Stimulated activated CD8-positive, alpha-beta memory T cell treated with anti-CD3 and anti-CD28 coated beads, Interleukin-4, amount 100 ng/mL, for 48 hours (primary cell): ENCODE measurements at places on chromosomes 6 and 20.

- no peak for DNase-seq
Observed at GRCh38 chr6:97361286-97361685, 78.3 kb upstream of the MMS22L start.

DNA sequence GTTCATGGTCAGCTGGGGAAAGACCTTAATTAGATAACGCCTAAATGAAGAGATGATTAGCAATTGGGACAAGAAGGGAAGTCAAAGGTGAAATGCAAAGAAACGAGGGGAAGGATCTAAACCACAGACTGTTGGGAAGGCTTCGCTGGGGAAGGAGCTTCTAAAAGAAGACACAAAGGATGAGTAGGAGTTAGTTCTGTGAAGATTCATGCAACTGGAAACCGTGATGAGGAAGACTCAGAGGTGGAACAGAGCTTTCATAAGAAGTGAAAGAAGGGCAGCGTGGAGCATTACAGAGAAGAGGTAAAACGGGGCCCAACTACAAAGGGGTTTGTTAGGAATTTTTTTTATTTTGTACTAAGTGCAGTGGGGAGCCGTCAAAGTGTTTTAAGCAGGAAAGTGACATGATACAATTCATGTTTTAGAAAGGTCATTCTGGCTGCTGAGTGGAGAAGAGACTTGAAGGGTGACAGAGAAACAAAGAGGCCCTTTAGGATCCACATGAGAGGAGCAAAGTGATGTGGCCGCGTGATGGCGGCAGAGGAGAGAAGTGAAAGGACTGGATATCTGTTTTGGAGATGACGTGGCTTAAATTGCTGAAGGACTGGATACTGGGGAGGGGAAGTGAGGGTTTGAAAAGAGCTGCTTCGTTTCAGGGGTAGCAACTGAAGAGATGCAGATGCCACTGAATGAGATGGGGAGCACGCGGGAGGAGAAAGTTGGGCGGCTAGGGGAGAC lies 33.6 kb downstream of the TTI1 start:
- no peak for DNase-seq

GRCh38 chr20:49399329-49399728 lies 83.1 kb downstream of the KCNB1 start:
- DNase-seq: no peak

- no peak for DNase-seq
Observed at GRCh38 chr6:127464161-127464880, 5.1 kb upstream of the KIAA0408 start.

DNA sequence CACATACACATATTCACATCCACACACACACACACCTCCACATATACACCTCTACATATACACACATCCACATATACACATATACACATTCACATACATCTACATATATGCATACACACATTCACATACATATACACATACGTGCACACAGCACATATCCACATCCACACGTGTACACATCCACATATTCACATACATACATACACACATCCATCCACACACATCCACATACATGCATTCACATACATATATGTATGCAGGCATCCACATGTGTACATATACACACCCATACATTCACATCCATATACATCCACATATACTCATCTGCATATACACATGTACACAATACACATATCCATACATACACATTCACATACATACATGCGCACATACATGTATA lies 25.6 kb upstream of the NKX2-2 start:
- DNase-seq: no peak

DNA sequence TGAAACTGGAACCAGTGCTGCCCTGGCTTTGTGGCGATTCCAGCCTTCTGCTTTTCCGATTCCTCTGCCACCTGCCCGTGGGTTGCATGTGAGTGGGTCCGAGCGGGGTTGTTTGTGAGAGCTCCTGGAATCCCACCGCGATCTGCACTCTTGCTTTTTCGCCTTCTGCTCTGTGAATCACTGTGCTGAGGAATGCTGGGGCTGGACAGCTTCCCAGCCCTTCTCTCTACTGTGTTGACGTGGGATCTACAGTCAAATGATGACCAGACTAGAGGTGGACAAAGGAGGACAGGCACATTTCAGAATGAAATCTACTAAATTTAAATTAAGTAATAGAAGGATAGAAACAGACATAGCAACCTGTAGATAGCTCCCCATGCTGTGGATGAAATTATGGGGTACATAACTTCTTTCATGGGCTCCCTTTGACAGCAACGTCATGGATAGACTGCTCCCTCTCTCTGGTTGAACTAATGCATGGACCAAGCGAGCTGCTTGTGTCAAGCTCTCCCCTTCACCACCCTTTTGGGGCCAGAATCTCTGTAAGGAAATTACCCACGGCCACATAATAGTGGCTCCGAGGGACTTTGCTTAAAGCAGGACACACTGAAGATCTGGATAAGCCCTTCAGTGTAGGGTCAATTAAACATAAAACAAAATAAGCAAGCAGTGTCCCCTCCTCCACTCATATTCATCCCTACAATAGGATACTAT lies 2.0 kb downstream of the FNDC1 start:
- no peak for DNase-seq

DNA sequence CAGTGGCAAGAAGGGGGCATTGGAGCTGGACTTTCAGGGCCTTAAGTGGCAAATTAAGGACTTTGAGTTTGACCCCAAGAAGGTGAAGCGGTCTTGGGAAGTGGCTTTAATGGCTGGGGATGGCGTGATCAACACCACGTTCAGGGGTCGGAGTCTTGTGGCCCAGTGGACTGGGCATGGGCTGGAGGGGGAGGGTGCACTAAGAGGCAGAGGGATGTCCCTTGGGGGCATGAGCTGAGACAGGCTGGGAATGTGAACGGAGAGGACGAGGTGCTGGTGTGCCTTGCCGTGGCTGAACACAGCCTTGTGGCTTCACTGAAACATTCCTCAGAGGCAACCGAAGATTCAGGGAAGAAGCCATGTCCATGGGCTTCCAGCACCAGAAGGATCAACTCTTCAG lies 227.0 kb downstream of the SYNDIG1 start:
- DNase-seq: no peak

DNA sequence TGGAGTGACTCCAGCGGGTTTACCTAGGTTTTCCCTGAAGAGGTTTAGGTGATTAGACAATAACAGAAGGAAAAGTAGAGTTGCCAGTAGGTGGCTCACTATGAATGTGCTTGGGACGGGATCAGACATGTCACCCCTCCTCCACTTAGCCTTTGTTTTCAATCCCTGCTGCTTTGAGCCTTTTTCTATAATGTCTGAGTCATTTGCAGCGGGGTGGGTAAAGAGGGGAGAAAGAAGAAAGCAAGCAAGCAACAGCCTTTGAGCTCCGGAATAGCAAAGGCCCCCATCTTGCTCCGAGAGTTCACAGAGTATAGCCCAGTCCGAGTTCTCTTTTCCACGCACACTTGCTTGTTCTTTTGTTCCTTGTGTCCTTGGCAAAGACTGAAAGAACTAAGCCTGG lies 129.1 kb downstream of the PACRG start:
- DNase-seq: no peak

DNA sequence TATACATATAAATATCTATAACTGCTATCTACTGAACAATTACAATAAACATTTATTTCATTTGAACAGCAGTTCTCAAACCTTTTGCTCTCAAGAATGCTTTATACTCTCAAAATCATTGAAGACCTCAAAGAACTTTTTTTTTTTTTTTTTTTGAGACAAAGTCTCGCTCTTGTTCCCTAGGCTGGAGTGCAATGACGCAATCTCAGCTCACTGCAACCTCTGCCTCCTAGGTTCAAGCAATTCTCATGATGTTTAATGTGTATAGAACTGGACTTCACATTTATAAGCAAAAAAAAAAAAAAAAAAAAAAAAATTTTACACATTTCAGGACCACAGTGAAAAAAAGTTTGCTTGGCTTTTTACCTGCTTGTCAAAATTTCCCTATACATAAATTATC lies 11.7 kb downstream of the UBE2V1 start:
- no peak for DNase-seq
